ENCODE measurements at places on chromosomes 6 and 20.

GRCh38 chr20:3842348-3842930 lies 4.2 kb upstream of the MAVS start:
- DNase-seq: no peak

GRCh38 chr6:15026832-15027231 lies 219.0 kb upstream of the JARID2 start:
- DNase-seq: no peak

DNA sequence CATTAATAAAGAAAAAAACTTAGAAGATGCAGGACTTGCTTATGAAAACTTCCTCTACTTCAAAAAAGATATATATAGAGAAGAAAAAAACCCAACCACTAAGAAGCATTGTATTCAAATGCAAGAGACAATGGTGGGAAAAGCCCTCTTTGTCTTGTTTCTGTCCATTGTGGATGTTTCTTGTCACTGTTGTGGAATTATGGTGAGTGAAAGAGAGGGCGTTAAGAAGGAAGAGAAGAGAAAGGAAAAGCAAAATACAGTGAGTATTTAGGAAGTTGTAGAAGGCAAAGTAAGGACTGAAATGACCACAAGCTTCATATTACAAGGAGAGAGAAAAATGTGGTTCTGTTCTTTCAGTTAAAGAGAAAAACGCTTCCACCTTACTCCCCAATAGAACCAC lies 14.1 kb upstream of the THBD start:
- DNase-seq: no peak

DNA sequence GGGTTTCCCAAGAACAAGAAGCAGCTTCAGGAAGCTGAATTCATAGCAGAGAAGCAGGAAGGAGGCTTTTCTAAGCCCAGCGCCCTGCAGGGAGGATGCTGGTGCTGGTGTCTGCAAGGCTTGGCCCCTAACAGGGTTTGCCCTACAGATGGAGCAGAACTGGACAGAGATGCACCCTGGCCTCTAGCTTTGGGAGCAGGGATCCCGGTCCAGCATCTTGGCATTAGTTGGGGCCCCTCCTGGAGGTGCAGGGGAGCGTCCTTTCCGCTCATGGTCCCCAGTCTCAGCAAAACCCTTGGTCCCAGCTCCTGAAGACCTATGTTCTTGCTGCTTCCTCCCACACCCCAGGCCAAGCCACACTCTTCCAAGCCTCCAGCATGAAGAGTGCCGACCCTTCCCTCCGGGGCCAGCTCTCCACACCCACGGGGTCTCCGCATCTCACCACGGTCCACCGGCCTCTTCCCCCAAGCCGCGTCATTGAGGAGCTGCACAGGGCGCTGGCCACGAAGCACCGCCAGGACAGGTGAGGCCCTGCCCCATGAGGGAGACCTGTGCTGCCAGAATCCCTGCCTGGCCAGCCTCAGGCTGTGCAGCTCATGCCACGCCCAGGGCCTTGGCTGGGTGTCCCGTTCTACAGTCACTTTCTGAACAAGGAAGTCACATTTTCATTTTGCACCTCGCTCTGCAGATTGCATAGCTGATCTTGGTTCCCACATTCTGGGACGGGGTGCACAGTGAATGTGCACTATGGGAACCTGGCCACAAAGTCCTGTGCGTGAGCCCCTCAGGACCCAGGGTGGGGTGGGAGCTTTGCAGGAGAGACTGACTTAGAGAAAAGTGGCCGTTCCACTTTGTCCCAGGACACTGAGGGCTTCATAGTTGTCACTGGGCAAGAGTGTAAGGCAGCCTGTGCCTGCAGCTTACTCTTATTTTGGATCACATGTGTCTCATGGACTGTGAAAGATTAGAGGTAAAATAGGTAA lies 160.2 kb downstream of the SYCP2 start:
- DNase-seq: no peak

GRCh38 chr6:53862662-53863462 lies 68.1 kb downstream of the LRRC1 start:
- DNase-seq: no peak

GRCh38 chr20:52922436-52922835 lies 49.7 kb upstream of the TSHZ2 start:
- DNase-seq: no peak

GRCh38 chr6:50653253-50653652 lies 60.1 kb upstream of the TFAP2D start:
- DNase-seq: no peak

- DNase-seq: no peak
Observed at GRCh38 chr6:146898069-146898887, 299.5 kb downstream of the ADGB start.

DNA sequence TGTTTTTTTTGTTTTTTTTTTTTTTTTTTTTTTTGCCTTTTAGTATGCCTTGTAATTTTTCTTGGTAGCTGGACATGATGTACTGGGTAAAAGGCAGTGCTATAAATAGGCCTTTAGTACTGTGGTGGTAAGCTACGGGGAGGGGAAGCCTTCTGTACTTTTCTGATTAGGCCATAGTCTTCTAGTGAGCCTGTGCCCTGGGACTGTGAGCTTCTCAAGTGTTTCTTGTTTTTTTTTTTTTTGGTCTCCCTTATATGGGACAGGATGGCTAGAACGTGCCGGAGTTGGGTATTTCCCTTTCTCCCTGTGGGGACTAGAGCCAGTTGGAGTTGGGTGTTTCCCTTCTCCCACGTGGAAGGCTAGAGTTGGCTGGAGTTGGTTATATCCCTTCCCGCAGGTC lies 59.4 kb upstream of the PRELID3B start:
- no peak for DNase-seq

DNA sequence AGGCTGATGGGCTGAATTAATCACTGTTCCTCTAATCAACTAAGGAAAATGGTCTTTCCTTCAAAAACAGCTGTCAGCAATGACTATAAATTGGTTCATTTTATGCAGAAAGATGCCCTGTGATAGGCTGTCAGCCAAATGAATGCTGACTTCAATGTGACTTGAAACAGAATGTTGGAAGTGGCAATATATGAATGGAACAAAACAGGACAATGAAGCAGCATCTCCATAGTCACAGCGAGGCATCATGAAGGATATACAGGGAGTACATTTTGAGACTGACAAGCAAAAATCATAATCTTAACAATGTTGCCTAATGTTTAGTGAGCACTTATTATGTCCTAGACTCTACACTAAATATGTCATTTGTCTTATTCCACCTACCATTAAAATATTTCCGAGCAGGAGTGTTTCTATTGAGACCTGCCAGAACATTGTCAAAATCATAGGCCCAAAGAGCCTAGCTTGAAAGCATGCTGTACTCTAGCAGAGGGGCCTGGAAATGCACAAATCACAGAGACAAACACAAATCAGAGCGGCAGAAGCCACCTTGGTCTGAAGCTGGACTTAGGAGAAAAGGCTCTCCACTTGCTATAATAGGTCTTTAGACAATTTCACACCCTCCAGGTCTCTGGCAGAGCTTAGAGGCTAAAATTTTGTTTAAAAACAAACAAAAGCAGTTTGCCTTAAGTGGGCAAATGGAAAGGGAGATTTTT lies 63.3 kb downstream of the FAM50B start:
- no peak for DNase-seq

GRCh38 chr6:31055441-31055840 lies 45.2 kb downstream of the MUC22 start:
- no peak for DNase-seq

GRCh38 chr6:38103921-38104320 lies 284.4 kb downstream of the ZFAND3 start:
- DNase-seq: no peak

DNA sequence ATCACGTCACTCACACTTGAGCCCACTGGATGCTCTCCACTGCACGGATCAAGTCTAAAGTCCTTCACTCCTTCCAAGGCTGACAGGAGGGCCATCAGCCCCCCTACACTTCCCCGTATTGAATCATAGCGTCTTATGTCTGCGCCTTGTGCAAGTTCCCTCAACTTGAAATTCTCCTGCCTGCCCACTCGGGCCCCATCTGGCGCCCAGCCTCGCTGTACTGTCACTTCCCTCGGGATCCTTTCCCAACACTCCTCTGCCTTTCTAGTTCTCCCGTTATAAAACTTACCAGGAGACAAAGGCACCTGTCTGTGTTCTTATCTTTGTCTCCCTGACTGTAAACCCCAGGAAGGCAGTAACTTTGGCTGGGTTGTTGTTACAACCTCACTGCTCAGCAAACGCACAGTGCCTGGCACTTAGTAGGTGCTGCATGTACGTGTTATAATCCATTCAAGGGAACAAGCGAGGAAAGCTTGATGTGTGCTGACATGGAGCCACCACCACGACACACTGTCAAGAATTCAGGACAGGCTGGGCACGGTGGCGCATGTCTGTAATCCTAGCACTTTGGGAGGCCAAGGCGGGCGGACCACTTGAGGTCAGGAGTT lies 33.8 kb upstream of the ZFAND3 start:
- DNase-seq: no peak

DNA sequence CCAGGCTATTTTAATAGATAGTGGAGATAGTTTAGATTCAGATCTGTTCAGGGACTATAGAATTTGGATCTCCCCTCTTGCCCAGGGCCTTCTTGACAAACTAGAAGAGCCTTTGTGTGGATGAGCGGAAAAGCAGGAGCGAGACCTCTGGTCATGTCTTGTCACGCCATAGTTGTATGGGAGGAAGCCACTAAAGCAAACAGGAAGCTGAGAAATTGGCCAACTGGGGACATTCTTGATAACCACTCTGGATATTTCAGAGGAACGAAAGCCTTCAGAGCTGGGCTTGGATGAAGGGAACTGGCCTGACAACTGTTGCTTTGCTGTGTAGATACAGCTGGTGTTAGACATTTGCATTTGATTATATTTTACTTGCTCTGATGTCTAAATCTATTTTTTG lies 54.1 kb upstream of the EXOC2 start:
- DNase-seq: no peak

DNA sequence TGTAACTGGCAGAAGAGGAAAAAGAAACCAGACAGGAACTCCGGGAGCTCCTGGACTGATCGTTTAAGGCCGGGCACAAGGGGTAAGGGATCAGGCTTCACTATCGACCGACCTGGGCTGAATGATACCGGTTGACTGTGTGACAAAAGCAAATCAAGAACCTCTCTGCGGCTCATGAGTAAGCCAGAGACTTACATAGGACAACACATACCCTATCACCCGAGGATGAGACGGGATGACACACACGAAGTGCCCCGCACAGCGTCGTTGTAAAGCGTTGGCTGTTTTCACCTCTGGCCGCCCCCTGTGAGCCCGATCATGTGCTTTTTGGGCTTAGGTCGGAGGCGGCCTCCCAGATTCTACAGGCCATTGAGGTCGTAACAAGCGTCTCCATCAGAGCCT lies 695 bp upstream of the TGIF2 start:
- DNase-seq: peak; percentile 81

DNA sequence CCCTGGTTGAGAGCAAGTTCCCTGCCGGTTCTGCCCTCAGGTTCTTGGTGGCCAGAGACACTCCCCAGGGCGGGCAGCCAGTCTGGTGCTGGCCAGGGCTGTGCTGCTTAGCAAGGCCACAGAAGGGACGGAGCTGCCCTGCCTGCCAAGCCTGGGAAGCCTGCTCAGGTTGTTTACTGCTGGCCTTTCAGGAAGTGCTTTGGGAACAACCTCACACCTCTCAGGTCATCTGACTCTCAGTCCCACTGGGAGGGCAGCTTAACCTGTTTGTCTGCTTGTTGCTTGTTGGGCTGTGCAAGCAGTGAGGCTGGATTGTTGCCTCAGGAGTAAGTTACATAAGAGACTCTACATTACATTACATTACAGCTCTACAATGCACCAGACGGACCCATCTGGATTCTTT lies 75.8 kb upstream of the AFDN start:
- no peak for DNase-seq

DNA sequence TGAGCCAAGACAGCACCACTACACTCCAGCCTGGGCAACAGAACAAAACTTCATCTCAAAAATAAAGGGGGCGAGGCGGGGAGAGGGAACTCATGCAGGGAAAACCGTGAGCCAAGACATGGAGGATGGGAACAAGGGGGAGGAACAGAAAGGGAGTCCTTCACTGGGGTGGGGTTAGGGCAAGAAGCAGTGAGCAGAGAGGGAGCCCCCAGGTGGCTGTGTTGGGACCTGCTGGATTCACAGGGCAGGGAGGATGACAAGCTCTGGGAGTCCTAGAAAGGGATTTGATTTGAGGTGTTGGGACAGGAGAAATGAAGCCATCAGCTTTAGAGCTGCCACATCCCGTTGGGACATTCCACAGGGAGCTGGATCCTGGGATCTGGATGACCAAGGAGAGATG lies 90.6 kb upstream of the TOP1 start:
- no peak for DNase-seq

DNA sequence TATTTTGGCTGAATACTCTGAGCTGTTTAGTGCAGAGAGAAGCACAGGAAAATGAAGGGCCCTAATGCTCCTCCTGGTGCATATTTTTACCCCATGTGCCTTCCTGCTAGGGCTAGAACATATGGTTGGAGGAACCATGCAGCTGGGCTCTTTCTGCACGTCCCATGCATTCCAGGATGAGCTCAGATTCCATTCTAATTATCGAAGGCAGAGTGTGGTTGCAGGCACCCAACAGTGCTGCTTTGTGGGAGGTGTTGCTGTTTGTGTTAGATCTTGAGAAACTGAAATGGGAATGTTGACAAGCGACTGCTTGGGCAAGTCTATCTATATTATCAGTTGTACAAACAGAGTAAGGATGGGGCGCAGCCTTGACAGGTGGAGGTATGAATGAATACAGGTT lies 419.5 kb downstream of the DHX35 start:
- DNase-seq: no peak

DNA sequence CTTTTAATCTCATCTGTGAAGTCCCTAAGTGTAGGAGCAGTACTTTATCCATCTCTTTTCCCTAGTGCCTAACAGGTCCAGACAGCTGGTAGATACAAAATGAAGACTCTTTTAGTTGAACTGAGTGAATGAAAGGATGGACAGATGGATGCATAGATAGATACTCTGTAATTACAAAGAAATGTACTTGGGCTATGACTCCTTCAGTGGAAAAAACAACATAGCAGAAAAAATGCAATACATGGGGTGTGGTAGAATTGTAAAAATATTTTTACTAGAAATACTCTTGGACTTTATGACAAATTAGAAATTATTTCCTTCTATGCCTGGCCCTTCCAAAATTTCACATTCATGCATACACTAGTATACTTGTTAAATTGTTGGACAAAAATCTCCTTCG lies 29.3 kb downstream of the KCNQ5 start:
- no peak for DNase-seq

DNA sequence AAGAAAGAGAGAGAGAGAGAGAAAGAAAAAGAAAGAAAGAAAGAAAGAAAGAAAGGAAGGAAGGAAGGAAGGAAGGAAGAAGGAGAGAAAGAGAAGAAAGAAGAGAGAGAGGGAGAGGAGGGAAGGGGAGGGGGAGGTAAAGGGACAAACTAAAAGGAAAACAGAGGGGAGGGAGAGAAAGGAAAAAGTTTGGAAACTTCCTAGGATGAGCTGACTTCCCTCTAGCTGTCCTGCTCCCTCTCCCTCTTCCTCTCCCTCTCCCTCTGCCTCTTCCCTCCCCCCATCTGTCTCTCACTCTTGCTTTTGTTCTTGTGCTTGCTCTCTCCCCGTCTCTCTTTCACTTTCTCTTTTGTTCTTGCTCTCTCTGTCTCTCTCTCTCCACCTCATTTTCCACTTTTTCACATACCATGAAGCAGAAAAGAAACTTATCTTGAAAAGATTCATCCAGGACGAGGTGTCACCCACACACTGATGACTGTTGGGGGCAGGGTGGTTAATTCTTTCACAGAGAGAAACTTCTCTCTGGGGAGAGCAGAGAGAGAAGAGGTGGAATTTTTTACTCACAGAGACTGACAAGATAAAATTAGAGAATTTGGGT lies 56.4 kb upstream of the DUSP22 start:
- peak; percentile 77 for DNase-seq

GRCh38 chr6:81816380-81816779 lies 63.9 kb upstream of the TENT5A start:
- no peak for DNase-seq

GRCh38 chr6:79833264-79833963 lies 113.9 kb downstream of the ELOVL4 start:
- no peak for DNase-seq

All from activated naive CD4-positive, alpha-beta T cell treated with anti-CD3 and anti-CD28 coated beads, Interleukin-2, amount 50 U/mL, for 16 hours (primary cell).